ENCODE measurements at places on chromosomes 4 and X.

- DNase-seq = no peak
Observed at GRCh38 chr4:3529363-3529762, 2.9 kb downstream of the LRPAP1 start.

DNA sequence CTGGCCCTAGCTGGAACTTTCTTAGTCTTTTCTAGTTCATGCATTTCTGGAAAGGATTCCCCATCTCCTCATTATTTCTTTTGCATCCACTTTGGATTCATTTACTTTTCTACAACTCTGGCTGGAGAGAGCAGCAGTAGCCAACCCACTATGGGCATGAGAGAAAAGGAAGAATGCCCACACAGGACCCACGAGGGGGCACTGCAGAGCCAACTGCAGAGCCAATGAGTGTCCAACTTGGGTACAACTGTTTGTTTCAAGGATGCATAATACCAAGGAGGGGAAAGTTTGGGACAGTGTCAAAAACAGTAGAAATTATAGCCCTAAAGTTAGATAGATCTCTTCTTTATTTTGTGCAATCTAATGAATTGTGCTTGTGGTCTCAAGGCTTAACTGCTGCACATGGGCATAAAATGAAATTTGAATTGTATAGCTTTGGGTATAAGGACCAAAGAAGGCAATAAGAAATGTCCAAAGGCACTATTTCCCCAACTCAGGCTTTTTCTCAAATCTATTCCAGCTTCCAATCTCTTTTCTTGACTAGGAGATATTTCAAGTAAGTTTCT, 230.6 kb downstream of the NSUN7 start:
- no peak for DNase-seq

GRCh38 chr4:87399148-87399547, 8.2 kb upstream of the HSD17B11 start:
- DNase-seq = no peak

DNA sequence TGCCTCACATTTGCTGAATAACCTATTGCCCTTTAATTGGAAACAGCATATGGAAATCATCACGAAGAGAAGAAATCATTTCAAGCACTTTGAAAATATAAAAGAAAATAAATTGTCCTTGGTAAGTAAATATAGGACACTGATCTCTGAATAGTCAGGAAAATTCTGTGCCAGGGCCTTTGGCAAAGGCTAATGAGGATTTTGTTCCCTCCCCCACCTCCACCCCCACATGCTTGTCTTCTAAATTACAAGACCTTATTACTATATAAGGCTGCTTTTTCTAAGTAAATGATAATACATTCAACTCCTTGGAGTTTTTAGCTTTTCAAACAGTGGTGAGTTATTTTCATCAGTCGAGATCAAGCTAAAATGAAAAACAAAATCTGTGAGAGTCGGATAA, 15.8 kb downstream of the SYNPO2 start:
- no peak for DNase-seq

GRCh38 chrX:39969099-39969818, 128.5 kb downstream of the BCOR start:
- peak; percentile 34 for DNase-seq

DNA sequence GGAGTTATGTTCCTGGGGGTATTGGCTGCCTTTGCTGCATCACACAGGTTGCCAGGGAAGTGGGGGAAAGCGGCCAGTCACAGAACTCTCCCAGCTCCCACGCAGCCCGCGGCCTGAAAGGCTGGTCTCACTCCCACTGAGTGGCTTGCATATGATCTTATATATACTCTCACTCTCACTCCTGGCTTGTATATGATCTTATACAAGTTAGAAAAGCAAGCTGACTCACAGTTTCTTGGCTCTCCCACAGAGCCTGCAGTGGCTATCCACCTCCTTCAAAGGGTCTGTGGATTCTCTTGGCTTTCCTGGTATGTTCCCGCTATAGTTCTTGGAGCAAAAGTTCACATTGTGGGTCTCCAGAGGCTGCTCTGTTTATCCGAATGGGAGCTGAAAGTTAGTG, 833.5 kb upstream of the GALNTL6 start:
- DNase-seq = no peak

GRCh38 chr4:138948918-138949317, 66.7 kb upstream of the NOCT start:
- DNase-seq = no peak

GRCh38 chr4:140995058-140995457, 138.2 kb downstream of the RNF150 start:
- no peak for DNase-seq

DNA sequence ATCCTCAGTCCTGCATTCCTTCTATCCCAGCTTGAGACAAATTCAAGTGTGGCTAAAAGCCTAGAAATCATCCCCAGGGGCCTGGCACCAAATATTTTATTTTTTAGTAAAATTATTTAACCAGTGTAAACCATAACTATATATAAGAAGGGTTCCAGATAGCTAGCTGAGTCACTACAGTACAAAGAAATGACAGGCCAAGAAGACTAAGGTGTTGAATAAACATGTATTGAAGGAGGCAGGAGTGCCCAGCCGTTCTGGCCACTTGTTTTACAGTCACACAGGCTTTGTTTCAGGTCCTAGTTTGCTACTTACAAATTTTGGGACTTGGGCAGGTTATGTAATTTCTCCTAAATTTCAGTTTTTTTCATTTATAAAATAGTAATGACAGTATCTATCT, 225.9 kb upstream of the PITX2 start:
- no peak for DNase-seq

DNA sequence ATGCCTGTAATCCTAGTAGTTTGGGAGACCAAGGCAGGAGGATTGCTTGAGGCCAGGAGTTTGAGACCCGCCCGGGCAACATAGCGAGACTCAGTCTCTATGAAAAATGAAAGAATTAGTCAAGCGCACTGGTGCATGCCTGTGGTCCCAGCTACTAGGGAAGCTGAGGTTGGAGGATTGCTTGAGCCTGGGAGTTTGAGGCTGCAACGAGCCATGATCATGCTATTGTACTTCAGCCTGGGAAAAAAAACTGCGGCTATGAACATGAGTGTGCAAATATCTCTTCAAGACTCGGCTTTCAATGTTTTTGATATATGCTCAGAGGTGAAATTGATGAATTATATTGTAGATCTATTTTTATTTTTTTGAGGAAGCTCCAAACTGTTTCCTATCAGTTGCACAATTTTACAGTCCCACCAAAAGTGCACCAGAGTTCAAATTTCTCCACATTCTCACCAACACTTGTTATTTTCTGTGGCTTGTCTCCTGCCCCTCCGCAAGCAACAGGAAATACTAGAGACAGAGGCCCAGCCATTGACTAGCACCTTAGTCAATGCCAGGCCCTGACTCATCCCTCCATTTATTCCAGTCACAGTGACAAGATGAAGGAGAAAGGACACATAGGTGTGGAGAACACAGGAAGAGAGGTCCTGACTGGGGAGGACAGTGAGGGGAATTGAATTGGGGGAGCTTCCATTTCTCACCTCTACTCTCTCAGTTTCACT, 33.1 kb upstream of the ZNF41 start:
- peak; percentile 11 for DNase-seq

DNA sequence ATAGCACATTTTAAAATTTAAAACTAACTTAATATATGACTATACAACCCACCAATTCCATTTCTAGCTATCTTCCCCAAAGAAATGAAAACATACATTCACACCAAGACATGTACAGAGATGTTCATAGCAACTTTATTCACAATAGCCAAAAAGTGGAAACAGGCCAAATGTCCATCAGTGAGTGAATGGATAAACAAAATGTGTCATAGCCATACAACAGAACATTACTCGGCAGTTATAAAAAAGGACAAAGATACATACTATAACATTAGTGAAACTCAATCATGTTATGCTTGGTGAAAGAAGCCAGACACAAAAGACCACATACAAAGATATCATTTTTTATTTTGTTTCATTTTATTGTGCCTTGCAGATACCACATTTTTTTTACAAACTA, 396.8 kb downstream of the PACRGL start:
- no peak for DNase-seq
